GM12891 (cell line): ENCODE measurements at places on chromosomes 4 and X.

DNA sequence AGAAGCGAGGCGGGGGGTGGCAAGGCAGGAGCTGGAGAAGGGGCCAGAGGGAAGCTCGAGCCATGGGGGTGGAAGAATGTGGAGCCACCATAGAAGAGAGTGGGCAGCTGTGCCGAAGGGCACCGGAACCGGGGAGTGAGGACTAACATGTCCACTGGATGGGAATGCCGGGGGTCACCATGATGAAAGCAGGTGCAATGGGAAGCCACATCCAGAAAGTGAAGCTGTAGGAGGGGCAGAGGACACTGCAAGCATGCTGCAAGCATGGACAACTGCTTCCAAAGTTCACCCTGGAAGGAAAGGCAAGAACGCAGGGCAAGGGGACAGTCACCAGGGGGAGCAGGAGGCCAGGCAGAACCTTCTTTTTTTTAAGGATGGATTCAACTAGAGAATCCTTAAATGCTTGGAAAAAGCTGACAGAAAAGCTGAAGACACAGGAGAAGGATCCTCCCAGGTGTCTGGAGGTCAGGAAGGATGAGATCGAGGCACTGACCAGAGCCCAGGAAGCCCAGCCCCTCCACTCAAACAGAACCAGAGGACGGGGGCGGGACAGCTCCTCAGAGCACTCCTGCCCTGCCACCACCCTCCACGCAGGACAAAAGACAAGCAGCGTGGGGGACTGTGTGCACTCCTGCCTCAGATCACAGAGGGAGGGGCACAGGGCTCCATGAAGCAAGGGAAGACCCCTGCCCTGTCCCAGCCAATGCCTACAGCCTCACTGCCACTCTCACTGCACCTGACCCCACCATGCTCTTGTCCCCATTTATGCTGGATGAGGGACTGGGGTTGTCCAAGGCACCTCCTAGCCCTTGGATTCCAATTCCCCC, 169.2 kb downstream of the AFAP1 start:
- DNase-seq: no peak

- DNase-seq: no peak
Observed at GRCh38 chr4:40281913-40282312, 53.2 kb upstream of the CHRNA9 start.

DNA sequence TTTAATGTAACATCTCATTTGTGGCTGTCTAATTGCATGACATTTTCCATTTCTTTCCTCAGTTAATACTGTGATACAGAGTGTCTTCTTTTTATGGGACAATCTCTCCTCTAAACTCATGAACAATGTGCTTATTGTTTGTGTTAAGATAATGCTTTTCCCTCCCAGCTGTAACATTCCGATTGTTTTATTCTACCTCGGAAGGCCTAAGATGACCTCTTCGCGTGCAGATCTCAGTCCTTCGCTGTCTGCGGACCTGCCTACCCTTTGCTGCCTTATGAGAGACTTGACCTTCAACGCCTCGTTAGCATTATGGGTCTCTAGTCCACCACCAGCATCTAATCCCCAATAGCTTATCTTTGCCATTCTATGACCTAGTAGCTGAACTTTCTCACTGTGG, 29.8 kb upstream of the ZFP42 start:
- DNase-seq: no peak

DNA sequence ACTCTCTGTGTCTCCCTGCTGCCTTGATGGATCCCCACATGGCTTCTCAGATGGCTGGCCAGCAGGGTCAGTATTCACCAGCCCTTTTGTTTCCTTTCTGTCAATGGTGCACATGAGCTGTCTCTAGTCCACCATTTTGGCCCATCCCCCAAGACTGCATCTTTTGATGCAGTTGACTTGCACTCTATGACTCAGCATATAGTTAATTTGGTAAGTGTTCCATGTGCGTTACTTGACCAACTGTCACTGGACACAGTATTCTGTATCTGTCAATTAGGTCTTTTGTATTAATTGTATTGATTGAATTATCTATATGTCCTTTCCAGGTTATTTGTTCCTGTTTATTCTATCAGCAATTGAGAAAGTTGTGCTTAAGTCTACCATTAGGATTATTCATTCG, 29.2 kb downstream of the PRDM5 start:
- no peak for DNase-seq

DNA sequence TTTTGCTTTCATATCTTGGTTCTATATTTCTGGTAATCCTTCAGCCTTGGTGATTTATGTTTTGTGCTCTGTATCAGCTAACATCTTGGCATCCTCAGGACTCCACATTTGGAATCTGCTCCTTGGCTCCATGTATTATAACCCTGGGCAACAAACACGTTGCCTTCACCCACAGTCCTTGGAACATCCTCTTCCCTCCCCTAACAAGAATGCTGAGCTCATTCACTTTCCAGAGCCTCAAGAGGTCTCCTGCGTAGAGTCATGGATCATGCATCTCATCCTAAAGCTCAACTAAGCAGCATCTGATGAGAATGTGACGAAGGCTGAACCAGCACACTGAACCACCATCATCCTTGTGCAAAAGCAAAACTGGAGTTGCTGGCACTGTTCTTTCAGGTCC, 60.5 kb upstream of the C1GALT1C1 start:
- no peak for DNase-seq
